ENCODE measurements at places on chromosomes 4 and X. TPM values are rescaled to one million over a fixed set of nuclear protein-coding genes. Genes with fewer than 3 reads are reported as not detected.

WNK3 gene
- total RNA-seq, result 30.7 TPM

CFAP47 gene
- total RNA-seq, result 0.75 TPM

MAGEC2 gene
- not detected for total RNA-seq

SLC38A5 gene
- 8.8 TPM for total RNA-seq

LDB2 gene
- total RNA-seq, result 9.6 TPM

GPC3 gene
- total RNA-seq, result 29.4 TPM

TEX11 gene
- total RNA-seq, result not detected

MAP9 gene
- 17.8 TPM for total RNA-seq

USP46 gene
- 41.1 TPM for total RNA-seq

CT47B1 gene
- total RNA-seq, result not detected

JADE3 gene
- 18.8 TPM for total RNA-seq

RELL1 gene
- total RNA-seq, result 30.3 TPM

BTK gene
- total RNA-seq, result not detected

USP51 gene
- total RNA-seq, result 9.4 TPM

DNA sequence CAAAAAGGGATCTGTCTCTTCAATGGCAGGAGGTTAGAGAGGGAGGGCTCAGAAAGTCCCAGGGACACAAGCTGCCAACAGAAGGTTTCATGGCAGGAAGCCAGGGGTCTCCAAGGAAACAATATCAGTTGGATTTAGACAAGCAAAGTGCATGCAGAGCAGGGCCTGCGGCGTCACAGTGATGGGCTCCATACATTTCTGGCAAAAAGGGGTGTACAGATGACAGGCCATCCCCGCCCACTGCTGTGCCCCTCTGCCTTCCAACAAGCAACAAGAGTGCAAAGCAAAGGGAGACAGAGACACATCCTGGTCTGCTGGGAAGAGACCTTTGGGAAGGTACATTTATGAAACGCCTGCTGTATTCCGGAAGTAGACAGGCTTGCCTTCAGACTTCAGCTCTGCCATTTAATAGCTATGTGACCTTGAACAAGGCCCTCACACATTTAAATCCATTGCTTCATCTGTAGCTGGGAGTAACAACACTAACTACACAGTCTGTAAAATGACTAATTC lies 121.2 kb downstream of the AFAP1 start:
- DNase-seq, result no peak

- no peak for DNase-seq
Measured at GRCh38 chrX:110421500-110422455, 63.1 kb downstream of the RTL9 start.

DNA sequence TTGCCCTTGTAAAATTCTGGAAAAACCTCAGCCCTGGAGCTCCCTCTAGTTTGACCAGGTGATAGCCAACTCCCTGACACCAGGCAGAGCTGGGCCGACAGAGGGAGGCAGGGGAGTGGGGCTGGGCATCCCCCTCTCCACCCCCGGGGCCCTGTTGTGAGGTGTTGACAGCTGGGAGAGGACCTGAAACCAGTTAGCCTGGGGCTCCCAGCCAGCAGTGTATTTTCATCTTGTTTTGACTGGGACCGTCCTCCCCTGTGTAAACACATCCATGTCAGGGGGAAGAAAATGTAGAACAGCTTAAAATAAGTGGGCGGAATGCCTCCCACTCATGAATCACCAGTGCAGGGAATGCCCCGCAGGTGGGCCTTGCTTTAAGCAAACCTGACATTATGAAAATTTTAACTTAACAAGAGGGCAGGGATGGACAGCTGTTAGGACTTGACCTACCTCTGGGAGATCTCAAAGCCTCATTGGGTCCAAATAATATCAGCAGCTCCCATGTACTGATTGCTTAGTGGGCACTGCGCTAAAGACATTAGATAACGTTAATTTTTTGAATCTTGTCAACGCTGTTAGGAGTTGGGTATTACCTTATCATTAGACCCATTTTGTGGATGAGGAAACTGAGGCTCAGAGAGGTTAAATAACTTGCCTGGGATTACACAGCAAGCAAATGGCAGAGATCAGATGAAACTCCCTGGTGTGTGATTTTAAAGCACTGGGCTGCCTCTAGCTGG lies 45.9 kb downstream of the TSC22D3 start:
- DNase-seq, result no peak

DNA sequence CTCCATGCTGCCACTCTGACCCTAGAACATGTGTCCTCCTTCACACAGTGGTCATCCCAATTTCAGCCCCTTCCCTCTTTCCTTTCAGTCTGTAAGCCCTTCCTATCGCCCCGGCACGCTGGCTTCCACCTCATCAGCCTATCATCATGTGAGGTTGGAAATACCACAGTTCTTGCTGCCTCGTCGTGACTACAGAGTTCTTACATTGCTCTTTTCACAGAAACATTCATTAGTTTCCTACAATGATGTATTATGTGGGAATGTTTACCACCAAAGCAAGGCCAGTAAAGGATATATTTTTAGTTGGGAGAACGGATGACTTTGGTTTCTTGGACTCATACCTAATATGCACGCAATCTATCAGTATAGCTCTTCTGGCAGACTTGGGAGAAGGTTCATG lies 169.5 kb upstream of the BOD1L1 start:
- no peak for DNase-seq

- no peak for DNase-seq
Measured at GRCh38 chr4:74618659-74619058, 173.7 kb downstream of the AREG start.

GRCh38 chrX:13694359-13694758 lies 5.4 kb downstream of the RAB9A start:
- DNase-seq, result no peak

DNA sequence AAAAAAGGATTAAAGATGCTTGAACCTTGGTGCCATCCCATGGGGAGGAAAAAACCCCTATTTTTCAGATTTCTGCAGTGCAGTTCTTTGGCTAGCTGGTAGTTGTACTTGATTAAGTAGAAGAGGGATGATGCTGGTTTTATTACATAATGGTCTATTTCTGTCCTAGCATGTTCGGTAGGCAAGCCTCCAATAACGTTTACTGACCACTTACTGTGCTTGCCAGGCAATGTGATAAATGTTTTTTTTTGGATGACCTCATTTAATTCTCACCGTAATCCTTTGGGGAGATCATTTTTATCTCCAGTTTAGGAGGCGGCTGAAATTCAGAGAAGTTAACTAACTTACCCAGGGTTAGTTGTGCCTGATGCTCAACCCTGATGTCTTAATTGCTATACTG lies 92.1 kb upstream of the RPA4 start:
- DNase-seq, result no peak

GRCh38 chr4:73885574-73886267 lies 16.5 kb downstream of the CXCL1 start:
- DNase-seq, result no peak

- peak; percentile 56 for DNase-seq
Measured at GRCh38 chrX:120213438-120214265, 37.0 kb upstream of the ZBTB33 start.

GRCh38 chr4:3516061-3516835 lies 16.0 kb downstream of the LRPAP1 start:
- no peak for DNase-seq

GRCh38 chr4:86846921-86847320 lies 2.3 kb downstream of the SLC10A6 start:
- no peak for DNase-seq

GRCh38 chr4:107279733-107280132 lies 243.6 kb upstream of the DKK2 start:
- no peak for DNase-seq

- DNase-seq, result no peak
Measured at GRCh38 chr4:24674279-24674678, 89.9 kb upstream of the DHX15 start.

GRCh38 chr4:25803720-25804225 lies 59.0 kb downstream of the SEL1L3 start:
- DNase-seq, result no peak

DNA sequence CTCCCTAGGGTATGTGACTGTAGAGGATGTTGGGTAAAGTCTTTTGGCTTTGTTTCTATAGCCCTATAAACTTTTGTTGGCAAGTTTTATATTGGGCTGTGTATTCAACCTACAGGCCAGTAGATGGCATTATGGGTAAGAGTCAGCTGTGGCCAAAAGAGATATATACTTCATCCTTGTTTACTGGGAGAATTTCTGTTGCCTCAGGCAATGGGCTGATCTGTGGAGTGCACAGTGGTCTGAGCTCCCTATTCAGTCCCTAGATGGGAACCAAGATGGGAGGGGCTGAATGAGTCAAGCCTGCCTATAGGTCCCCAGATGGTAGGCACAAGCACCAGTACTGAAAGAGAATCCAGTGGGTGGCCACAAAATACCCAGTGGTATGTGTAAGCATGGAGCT lies 580.6 kb downstream of the EPHA5 start:
- DNase-seq, result no peak

GRCh38 chr4:25347971-25348370 lies 29.1 kb upstream of the ANAPC4 start:
- no peak for DNase-seq

DNA sequence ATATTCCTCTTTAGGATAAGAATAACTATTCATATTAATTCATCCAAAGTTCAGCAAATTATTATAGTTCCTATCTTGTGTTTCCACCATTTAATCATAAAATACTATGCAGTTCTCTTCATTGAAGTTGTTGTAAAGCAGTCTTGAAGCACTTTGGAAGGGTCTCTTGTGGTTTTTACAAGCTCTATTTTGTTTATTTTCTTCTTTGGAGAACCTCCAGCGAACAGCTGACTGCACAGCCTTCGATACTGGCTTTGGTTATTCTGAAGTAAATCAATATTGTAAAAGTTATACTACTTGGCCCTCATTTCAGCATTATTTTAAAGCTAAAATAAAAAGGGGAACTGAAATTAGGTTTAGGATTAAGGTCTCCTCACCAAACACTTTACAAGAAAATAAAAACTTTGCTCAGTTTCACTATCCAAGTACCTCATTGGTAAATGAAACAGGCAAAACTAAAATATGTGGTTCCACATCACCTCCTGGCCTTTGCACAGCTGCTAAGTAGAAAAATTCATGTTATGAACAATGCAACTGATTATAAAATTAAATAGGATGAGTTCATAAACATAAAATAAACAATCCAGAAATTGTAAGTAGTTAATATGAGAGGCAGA lies 1629.2 kb upstream of the ADGRL3 start:
- DNase-seq, result no peak

DNA sequence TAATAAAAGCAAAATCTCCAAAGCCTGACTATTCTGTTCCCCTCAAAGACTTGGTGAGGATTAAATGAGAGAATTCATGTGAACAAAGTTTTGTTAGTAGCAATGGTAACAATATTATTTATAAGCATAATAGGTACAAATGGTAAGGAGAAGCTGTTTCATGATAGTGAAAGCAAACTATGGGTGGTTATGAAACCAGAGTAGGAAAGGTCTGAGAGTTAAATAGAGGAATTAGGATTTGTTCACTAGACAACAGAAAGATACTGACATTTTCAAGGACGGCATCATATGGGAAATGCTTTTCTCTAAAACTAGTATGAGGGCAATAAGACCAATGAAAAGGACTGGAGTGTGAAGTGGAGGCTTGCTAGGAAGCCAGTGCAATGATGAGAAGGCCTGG lies 128.6 kb upstream of the FTHL17 start:
- no peak for DNase-seq

- DNase-seq, result peak; percentile 85
Measured at GRCh38 chr4:8580321-8581093, at the start of gene GPR78. Gene GPR78, plus strand, starts transcription at chr4:8580392. Its CDS starts 591 bp downstream, at chr4:8580983.

DNA sequence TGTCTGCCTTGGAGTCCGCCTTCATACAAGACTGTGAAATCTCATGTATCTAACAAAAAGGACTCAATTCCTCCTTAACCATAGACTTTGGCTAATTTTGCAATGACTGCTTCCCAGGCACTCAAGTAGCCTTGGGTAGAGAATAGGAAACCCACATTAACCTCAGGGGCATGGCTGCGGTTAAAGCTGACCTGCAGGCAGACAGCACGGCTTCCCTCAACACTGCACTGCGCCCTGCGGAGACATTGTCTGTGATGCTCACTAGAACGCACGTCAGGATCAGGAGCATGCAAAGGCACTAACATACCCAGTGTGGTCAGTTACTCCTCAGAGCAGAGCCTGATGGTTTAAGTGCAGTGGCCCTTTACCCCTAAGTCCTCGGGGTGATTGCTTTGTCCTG lies 10.3 kb upstream of the GPR143 start:
- no peak for DNase-seq

DNA sequence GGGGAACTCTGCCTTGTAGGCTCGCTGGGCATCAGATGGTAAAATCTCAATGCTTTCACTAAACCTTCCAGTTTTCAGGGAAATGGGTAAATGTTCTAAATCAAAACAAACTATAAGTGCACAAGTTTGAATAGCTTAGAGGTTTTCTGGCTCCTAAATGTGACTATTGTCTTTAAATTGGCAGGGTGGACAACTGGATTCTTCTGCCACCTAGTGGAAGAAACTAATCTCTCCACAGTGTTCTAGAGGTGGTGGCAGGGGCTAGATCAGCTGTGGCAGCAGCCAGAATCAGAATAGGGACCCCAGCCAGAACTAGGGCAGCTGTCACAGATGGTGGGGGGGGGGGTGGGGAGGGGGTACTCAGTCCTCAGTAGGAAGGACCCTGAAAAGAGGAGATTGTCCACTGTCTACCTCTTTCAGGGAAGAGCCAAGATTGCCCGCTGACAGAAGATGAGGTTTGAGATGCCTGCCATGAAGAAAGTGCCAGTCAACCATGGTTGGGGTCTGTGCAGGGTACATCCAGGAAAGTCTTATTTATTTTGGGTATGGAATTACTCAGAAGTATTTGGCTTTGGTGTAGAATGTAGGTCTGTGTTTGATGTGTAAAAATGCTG lies 201.4 kb downstream of the CCNG2 start:
- DNase-seq, result peak; percentile 3

- no peak for DNase-seq
Measured at GRCh38 chr4:83013902-83014301, 3.3 kb upstream of the LIN54 start.

GRCh38 chr4:183576701-183577404 lies 72.0 kb downstream of the ING2 start:
- DNase-seq, result no peak

DNA sequence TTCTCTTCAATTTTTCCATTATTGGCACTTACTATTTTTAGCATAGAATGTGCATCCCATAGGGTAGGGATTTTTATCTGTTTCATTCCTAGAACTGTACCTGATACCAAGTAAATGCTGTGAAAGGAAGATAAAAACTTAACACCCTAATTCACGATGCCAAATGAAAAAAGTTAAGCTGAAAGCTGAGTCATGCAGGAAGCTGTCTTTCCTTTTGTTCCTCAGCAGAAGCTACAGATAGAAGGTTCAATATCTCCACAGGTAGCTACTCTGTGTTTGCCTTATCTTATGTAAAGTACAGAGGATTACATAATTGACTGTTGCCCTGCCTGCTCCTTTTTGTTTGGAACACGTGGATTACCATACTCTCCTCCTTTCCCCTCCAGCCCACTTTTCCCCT lies 77.0 kb downstream of the LRP2BP start:
- no peak for DNase-seq

DNA sequence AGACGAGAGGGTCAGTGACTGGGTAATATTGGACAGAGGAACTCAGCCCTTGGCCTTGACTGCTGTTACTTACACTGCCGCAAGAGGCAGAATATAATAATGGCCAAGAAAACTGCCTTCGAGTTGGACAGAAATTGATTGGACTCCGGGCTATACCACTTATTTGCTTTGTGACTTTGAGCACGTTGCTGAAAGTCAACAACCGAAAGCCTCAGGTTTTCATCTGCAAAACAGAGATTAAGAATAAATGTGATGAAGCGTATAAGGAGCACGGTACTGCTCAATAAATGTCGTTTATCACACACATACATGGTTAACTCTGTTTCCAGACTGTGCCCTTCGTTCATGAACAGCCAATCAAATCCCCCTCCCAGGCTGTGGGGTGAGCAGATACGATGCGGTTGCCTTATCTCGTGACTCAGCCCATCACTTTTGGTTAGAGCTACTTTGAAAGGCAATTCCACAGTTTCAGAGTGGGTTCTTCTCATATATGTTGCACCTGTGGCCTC lies 91.6 kb downstream of the TSPAN7 start:
- DNase-seq, result no peak

Measured in neural crest cell (in vitro differentiated cells).